OCI-LY7 (cell line): ENCODE measurements at places on chromosomes 3 and 15. TPM values are rescaled to one million over a fixed set of nuclear protein-coding genes. Genes with fewer than 3 reads are reported as not detected.

Gene LRTM1
- not detected in 2 replicates for total RNA-seq

DNA sequence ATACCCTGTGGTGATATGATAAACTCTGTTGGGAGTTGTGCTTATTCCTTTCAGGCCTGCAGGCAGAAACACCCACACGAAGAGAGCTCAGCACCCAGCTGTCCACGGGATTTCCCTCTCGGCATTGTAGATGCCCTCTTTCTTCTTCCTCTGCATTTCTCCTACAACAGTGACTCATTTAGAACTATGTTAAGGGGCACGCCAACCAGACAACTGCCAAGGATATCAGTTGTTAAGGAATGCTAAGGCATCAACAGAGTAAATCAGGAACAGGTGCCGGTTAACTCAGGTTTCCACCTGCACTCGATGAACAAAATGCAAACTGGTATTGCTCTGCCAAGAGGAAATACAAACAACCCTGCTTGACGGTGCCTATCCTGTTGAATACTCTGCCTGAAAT lies 270.0 kb upstream of the PEX5L start:
- DNase-seq = no peak

GRCh38 chr15:47872869-47873432 lies 155.6 kb downstream of the SEMA6D start:
- no peak for DNase-seq

GRCh38 chr3:129278966-129279906 lies 566 bp downstream of the HMCES start:
- peak; percentile 77 for DNase-seq

DNA sequence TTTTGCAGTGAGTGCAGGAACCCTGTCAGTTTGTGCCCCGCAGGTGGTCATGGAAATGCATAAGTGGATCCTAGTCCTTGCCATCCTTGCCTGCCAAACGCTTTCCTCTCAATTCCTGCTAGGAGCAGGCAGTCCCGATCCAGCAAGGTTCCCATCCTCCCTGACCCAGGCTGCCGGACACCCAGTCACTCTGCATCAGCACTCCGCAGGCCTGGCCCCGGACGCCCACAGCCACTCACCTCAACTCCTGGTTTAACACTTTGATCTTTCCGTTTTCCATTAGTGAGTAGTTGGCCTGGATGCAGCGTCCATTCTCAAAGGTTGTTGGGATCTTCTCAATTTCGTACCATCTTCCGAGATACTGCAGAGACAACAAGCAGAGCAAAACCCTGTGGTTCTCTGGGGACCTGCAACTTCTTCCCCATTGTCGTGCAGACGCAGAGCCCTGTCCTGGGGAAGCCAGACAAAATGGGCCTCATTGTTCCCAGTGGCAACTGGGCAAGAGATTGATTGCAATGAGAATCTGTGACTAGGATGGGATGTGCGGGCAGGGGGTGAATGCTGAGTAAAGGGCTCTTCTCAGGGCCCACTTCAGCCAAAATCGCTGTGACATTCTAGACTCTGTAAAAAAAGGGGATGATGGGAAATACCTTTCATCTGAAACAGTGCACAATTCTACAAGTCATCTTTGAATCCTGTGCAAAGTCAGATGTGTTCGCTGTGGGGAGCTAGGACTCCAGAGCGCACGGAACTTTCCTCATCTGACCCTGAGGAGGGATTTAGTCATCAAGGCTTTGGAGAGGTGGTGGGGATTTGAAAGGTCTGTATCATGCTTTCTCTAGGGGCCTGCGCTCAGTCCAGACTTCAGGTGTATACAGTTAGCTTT lies 9.9 kb downstream of the APOD start:
- DNase-seq = no peak

- DNase-seq = no peak
Measured at GRCh38 chr3:46065294-46065705, 38.0 kb upstream of the XCR1 start.

GRCh38 chr15:60390231-60390630 lies 7.6 kb downstream of the ANXA2 start:
- no peak for DNase-seq
